ENCODE measurements at places on chromosomes 1 and 21.

DNA sequence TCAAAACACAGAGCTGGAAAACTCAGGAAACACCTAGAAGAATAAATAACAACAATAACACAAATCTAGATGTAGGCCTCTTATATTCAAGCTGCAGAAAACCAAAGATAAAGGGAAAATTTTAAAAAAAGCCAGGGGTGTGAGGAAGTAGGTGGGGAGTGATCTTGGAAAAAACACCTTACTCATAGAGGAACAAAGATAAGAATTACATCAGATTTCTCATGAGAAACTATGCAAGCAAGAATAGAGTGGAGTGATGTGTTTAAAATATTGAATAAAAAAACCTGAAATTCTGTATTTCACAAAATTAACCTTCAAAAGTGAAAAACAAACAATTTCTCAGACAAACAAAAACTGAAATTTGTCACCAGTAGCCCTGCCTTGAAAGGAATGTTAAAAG is 265.5 kb upstream of the RGS18 start:
- no peak for DNase-seq

GRCh38 chr1:7236844-7237515 is 451.7 kb downstream of the CAMTA1 start:
- DNase-seq = no peak

- DNase-seq = no peak
Observed at GRCh38 chr21:33670076-33670978, 28.0 kb downstream of the ITSN1 start.

DNA sequence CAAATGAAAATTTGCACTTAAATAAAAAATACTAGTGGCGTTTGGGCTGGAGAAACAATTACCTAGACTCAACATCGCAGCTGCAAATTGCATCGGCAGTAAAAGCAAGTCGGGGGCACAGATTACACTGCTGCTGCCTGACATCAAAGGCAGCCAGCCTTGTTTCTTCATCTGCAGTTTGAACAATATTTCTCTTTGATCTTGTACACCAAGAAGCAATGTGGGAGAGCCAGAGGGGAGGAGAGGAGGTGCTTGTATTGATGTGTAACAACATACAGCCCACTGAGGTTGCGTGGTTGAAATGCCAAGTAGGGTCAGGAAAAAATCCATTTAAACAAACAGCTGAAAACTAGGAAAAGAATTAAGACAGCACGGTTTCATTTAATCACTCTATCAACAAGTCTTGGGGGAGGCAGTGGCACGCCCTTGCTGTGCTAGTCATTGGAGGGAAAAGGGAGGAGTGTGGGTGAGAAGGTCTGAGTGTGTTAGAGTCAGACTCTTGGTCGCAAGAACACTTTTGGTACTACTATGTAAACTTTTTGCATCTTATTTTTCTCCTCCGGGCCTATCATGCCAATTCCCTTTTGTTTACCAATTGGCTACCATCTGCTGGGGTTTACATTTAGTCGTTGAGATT is 456.5 kb downstream of the OMA1 start:
- peak; percentile 75 for DNase-seq

DNA sequence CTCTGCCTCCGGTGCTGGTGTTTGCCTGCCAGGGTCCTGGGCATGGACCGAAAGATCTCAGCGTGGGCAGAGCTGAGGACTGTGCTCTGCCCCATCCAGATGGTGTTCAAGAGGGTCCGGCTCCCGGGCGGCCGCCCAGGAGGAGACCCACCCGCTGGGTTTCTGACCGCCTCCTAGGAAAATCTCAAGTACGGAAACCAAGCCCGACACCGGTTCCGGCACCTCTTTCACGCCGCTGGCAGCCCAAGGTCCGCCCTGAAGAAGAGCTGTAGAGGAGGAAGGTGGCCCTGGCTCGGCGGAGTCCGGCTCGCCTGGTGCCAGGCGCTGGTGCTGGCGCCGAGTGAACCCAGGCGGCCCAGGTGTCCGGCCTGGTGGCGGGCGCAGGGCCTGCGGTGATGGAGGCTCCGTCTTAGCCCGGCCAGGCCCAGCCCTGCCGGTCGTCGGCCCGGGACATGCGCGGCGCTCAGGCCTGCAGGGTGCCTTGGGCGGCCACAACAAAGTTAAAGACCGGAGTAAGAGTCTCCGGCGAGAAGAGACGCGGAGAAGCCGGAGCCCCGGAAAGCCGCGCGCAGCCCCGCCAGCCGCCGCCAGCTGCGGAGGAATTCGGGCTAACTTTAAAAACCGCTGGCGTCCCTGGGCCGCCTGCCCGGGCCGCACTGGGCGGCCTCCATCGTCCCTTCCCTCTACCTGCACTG is 1.5 kb downstream of the GRIK3 start:
- DNase-seq = peak; percentile 20

- no peak for DNase-seq
Observed at GRCh38 chr21:31078796-31079195, 40.5 kb upstream of the KRTAP19-8 start.

- DNase-seq = no peak
Observed at GRCh38 chr1:33641104-33641830, 168.8 kb downstream of the ZSCAN20 start.

DNA sequence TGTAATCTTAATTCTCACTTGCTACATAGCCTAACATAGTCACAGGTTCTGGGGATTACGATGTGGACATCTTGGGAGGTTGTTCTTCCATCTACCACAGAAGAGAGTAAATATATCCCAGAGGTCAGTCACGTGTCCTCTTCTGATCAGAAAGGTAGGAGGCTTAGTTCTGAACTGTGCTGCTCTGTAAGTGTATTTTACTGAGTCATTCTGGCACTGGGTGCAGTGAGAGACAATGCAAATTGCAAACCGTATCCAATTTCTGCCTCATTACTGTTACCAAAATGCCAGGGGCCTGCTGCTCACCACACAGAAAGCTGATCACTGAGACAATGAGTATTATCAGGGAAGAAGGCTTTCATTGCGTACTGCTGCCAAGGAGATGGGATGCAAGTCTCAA is 104.0 kb downstream of the GABPA start:
- DNase-seq = no peak

DNA sequence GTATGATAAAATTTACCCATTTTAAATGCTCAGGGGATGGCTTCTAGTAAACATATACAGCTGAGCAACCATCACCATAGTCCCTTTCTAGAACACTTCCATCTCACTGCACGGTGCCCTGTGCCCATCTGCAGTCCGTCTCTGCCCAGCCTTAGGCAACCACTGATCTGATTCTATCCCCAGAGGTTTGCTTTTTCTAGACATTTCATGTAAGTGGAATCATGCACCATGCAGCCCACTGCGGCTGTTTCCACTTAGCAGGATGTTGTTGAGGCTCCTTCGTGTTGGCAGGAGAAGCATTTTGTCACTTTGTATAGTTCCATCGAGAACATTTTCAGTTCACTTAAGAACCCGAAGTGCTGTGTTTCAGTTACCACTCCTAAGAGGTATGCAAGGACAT is 27.8 kb upstream of the VAMP3 start:
- no peak for DNase-seq

DNA sequence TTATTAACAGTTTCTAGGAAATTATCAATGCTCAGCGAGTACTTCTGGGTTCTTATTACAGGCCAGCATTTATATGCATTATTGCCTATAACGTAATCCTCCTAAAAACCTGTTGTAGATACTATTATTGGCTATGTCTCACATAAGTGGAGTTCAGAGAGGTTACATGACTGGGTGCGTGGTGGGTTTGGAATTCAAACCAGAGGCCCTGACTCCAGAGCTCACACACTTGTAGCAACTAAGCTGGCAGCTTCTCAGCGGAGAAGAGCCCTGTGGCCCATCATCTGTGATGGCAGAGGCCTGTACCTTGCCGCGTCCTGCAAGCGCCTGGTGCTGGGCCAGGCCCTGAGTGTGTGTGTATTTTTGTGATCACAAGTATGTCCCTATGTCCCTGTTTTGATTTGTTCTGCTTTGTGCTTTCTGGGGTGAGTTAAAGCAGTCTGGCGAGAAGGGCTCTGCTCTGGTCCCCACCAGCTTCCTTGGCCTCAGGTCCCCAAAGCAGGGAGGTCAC is 66.7 kb downstream of the HTR6 start:
- no peak for DNase-seq

GRCh38 chr1:47435506-47436303 is 2.1 kb upstream of the FOXD2 start:
- DNase-seq = no peak

- no peak for DNase-seq
Observed at GRCh38 chr21:45075596-45076244, 1.3 kb downstream of the ADARB1 start.

- no peak for DNase-seq
Observed at GRCh38 chr1:152827173-152827572, at the start of gene LCE1A. LCE1A (plus strand) TSS chr1:152827473; CDS start chr1:152827473, 0 bp downstream.

DNA sequence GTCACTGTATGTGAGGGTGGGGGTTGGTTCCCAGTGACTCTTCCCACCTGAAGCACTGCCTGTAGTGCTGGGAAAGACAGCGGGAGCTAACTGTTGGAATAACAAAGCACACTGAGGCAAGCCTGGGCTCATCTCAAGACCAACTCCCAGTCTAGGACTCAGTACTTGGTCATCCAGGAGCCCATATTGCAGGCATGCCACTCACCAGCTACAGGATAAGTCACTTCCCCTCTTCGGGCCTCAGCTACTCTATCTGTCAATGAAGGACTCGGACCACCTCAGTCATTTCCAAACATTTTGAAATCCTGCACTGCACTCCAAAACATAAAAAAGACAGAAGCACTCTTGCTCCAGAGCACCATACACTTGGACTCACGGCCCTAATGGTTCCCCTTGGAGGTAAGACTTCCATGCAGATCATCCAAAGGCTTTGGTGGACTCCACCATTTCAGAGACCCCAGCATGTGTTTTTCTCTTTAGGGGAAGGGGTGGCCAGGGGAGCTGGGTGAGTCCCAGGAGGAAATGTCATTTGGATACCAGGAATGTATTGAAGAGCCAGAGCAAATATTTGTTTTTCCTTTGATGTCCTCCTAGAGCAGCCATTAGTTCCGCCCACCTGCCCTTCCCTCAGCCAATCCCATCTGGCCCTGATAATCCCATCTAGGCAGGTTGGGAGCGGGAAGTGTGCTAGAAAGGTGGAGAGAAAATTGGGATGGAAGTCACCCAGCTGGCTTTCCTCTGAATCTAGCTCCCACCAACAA is 3.1 kb downstream of the NUAK2 start:
- no peak for DNase-seq

DNA sequence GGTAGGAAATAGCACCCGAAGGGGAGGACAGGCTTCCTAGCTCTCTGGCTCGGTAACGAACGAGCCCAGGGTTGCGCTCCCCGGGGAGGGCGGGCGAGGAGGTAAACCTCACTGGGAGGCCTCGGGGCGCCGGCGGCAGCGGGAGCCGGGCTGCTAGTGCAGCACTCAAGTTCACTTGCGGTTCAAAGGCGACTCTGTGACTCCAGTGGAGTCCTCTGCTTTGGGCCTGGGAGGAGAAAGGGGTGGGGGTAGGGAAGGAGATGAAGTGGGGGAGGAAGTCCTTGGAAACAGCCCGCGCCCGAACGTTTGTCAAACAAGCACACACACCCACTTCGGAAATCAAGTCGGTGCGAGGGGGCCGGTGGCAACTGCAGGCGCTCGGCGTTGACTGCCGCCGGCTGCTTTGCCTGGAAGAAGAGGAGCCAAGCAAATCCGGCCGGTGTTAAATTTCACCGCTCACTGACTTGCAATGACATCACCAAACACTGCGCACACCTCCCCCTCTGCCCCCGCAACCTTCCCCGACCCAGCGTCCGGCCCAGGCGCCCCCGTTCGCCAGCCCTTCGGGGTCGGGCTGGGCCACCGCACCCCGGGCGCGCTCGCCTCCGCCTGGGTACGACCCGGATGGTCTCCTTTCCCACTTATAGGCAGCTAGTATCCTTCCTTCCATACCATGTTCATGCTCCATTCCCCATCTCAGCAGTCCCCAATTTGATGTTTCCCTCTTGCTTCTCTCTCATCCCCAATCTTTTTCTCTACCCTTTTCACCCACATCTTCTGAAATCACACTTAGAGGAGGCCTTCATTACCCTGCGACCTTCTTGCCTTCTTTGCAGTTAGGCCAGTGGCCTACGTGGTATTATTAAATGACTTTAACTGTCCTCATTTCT is at the start of gene COL24A1:
COL24A1 (minus strand) TSS at position 207 of the 890 bp plus-strand sequence. CDS start 376 bp downstream, outside the sequence.
- peak; percentile 87 for DNase-seq
